ENCODE measurements at places on chromosomes 11 and 22. TPM values are rescaled to one million over a fixed set of nuclear protein-coding genes. Genes with fewer than 3 reads are reported as not detected.

- H3K36me3 ChIP-seq = peaks cover 30% of the 10 kb centered on the region
- H3K27ac ChIP-seq = peak overlapping the region; percentile 97
- no peaks in the 10 kb centered on the region for H3K27me3 ChIP-seq
Observed at GRCh38 chr11:118572981-118573550, 857 bp downstream of the ARCN1 start.

DNA sequence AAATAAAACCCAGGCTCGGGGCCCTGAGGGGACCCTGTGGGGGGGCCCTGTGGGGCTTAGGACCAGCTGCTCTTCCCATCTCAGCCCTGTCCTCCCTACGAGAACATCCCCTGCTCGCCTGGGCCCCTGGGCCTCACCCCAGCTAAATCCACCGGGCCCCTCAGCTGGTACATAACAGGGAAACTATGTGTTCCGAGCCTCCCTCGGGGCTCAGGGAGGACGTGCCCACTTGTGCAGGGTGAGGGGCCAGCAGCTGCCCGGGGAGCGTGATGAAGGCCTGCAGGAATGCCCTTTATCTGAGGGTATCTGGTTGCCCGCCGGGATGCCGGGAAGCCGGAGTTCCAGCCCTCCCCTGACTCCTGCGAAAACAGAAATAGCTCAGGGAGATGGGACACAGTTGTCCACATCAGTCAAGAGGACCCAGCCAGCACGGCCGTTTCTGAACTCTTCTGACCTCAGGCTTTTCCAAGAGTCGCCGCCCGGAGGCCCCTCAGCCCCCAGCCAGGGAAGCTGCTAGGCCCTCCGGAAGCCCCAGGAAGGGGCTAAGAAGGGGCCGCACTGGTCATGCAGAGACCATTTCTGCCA, 20.6 kb downstream of the MRPL23 start:
- no peak overlapping the region for H3K4me3 ChIP-seq
- DNase-seq = no peak
- H3K27me3 ChIP-seq = no peaks in the 10 kb centered on the region
- H3K36me3 ChIP-seq = no peaks in the 10 kb centered on the region
- no peak overlapping the region for H3K27ac ChIP-seq

CELSR1 gene
- total RNA-seq = 7.6 TPM

DNA sequence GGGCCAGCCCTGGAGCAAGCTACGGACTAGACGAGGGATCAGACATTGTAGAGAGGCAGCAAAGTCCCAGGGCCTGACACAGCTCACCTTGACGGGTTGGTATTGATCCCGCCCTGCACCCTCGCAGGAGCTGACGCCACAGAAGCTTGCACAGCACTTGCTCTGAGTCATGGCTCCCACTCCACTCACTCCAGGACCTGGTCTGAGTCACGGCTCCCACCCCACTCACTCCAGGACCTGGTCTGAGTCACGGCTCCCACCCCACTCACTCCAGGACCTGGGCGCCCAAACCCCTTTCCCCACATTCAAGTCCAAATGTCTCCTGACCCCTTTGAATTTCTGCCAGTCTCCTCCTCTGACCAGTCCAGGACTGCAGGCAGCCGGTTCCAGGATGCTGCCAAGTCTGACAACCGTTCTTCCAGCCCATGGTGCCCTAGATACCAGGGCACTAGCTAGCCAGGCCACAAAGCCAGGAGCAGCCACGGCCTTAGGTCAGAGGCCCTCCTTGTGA, 6.0 kb upstream of the PNPLA5 start:
- peak overlapping the region; percentile 68 for H3K27ac ChIP-seq
- H3K36me3 ChIP-seq = no peaks in the 10 kb centered on the region
- no peak overlapping the region for H3K4me3 ChIP-seq
- no peaks in the 10 kb centered on the region for H3K27me3 ChIP-seq
- H3K4me1 ChIP-seq = peaks cover 46% of the 10 kb centered on the region
- peak; percentile 82 for DNase-seq

MOB2 gene
- total RNA-seq = 27.4 TPM
